ENCODE measurements at places on chromosomes 2 and 18.

GRCh38 chr2:205199165-205199850 lies 483.0 kb upstream of the NRP2 start:
- no peak for DNase-seq

DNA sequence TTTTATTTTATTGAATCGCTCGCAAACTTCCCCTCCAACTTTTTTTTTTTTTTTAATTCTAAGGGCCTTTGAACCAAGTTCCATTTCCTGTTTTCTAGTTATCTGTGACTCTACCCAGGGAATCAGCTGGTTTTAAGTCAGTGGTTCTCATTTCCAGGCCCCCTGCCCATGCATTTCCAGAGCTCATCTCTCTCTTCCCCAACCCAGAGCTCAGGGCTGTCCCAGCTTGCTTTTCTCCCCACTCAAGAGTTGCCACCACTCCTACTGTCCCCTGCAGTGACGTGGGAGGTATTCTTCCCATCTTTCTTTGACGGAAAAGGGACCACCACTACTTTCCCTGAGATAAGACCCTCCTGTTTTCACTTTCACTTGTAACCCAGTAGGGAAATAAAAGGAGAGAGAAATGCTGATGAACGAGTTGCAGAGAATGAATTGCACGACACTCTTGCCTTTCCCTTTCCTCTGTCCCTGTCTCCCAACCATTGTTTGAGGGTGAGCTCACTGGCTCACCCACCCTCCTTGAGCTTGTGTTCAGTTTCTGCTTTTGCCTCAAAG lies 42.1 kb downstream of the TET3 start:
- DNase-seq = no peak

DNA sequence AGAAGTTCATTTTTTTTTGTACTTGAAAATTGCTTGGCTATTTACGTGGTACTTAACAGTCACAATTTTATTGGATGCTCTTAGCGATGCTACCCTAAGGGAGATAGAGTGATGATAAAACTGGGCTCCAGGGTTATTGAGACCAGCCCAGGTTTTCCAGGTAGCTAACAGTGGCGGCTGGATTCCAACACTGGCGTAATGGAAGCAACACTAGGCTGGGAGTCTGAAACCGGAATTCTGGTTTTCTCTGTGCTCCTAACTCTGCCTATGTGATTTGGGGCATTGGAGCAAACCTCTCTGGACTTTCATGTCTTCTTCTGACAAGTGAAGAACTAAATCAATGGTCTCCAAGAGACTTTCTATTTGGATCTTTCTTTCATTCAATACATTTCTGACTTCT lies 9.4 kb upstream of the GALNT14 start:
- no peak for DNase-seq

DNA sequence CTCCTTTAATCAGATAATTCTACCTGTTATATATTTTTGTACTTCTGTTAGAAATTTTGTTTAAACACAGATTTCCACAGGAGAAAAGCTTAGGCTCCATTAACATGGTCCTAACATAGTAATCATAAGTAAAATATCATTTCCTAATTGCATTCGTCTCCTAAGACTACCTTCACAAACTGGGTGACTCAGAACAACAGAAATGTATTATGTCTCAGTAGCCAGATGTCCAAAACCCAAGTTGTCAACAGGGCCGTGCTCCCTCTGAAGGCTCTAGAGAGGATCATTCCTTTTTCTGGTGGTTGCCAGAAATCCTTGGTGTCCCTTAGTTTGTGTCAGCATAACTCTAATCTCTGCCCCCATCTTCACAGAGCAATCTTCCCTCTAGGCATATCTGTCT lies 5.4 kb downstream of the FBXO15 start:
- DNase-seq = no peak

GRCh38 chr2:75610671-75611070 lies 35.9 kb upstream of the MRPL19 start:
- DNase-seq = no peak

DNA sequence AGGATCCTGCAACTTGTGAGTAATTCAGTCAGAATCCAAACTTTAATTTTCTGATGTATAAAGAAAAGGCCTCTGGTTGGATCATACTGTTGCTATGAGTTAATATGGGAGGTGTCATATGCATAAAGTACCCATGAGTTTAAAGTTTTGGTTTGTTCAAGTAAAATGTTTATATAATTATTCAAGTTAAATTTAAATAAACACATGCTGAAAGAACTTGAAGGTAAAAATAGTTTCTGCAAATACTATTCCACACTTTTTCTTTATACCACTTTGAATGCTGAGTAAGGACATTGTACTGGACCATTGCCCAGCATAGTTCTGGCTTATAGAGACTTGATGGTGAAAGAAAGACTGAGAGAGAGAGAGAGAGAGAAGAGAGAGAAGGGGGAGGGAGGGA lies 30.7 kb downstream of the PKP4 start:
- DNase-seq = no peak

- no peak for DNase-seq
Observed at GRCh38 chr2:139374296-139374850, 594.2 kb upstream of the NXPH2 start.

DNA sequence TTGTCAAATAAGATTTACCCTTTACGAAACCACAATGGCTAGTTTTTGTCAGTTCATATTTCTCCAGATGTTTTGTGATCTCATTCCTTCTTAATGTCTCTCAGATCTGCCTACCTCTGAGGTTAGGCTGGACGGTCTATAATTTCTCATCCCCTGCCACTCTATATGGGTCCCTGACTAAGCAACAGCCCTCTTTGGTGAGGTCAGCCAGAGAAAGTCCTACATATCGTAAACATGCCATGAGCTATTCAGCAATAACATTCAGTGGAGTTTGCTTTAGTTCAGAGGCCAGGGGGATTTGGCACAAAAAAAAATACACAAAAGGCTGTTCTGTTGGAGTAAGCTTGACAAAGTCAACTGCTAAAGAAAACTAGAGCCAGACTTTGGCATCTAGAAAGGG lies 192.1 kb upstream of the NCKAP5 start:
- DNase-seq = no peak

DNA sequence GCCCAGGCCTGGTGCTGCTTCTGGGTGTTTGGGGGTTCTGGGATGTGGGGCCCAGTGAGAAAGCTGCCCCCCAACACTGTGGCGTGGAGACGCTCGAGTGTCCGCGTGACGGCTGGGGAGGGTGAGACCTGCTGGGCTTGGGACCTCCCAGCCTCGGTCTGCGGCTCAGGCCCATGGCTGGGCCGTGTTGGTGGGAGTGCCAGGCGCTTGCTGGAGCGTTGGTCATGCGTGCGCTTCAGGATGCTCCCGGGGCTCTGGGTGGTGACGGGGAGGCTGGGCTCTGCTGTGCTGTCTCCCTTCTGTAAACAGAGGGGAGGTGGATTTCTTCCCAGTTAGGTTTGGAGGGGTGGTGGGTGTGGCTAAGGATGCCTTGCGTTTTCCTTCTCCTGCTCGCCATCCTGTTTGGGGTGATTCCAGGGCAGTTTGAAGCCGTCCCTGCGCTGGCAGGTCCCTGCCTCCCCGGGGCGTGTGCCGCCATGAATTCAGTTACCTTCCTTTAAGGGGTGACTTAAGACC lies 606 bp downstream of the GAL3ST2 start:
- no peak for DNase-seq

DNA sequence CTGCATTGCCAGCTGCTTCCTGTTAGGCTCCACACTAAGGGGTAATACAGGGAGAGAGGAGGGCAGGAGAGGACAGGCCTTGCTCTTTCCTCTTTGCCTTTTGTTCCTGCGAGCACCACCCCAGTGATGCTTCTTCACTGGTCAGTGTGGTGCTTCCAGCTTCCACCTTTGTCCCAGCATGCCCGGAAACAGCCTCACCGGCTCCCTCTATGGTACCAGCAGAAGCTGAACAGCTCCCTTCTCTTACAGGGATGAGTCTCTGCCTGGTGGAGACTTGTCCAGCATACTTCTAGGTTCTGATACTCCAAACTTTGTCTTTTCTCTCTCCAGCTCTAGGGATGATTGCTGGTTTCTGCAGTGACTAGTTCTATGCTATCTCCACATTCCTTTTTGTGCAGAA lies 413.3 kb downstream of the TSN start:
- DNase-seq = no peak

GRCh38 chr2:98301469-98301868 lies 44.8 kb upstream of the CNGA3 start:
- no peak for DNase-seq

DNA sequence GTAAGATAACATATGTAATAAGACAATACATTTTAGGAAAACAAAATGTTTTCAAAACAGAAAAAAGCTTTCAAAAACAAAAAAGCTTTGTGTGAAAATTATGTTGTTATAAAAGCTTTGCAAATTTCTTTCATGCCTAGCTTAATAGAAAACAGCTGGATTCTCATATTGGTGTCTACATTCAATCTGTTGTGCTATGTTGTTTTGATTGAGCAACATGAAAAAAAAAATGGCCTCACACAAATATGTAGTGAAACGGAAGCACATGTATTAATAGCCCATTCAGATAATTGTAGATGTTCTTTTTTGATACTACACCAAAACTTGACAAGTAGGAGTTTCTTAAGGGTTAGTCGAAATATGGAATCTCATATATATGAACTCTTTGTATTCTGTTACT lies 197.5 kb downstream of the ZEB2 start:
- DNase-seq = no peak

DNA sequence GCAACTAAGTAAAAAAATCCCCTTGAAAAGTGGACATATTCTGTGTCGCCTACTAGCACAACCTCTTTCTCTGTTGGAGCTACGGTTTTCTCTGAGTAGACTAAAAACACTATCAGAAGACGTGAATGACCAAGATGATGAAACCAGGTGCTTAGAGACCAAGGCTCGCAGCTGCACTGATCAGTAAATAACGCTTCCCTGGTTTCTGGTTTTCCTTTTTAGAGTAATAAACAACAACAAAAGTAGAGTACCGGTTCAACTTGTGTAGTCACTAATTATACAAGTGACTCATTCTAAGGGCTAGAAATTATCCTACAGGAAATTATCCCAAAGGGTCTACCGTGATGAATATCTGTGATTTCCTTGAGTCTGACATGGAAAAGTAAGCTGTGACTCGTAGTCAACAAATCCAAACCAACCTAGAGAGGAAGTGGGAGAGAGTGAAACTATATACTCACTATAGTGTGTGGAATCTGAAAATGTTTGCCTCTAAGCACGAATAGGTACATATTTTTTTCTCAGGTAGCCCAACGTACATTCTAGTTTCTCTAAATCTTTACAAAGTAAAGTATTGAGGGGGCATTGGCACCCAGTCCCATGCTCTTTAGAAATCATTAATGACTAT lies 17.8 kb downstream of the RASGRP3 start:
- DNase-seq = no peak

DNA sequence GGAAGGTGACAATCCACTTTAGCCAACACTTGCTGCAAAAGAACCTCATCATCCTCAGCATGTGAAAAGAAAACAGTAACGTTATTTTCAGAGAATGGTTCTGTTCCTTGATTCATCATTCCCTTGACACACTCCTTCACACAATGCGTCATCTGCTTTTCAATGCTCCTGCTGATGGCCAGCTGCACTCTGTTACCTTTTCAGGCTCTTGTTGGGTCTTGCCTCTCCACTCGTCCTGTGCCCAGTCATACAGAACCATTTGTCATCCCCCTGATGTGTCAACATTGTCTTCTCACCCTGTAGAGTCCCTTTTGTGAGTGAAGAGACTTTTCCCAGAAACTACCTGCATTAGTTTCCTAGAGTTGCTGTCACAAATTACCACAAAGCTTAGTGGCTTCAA lies 12.2 kb upstream of the DTNA start:
- no peak for DNase-seq

GRCh38 chr2:98778151-98778550 lies 47.2 kb upstream of the MGAT4A start:
- no peak for DNase-seq

- no peak for DNase-seq
Observed at GRCh38 chr2:24385366-24385765, 25.0 kb upstream of the ITSN2 start.

- DNase-seq = no peak
Observed at GRCh38 chr2:98701230-98701629, 29.7 kb downstream of the MGAT4A start.

DNA sequence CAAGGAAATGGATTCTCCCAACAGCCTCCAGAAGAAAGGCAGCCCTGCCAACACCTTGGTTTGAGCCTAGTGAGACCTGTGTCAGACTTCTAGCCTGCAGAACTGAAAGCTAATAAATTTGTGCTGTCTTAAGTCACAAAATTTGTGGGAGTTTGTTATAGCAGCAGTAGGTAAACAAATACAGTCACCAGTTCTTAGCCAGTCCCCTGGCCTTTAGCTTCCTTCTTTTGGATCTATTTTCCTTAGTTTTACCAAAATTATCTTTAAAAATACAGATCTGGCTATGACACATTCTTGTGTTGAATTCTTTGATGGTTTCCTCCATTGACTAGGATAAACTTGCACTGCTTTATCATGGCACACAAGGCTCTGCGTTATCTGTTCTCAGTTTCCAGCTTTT lies 697.9 kb upstream of the FANCL start:
- DNase-seq = no peak

- DNase-seq = no peak
Observed at GRCh38 chr2:98656800-98657199, 48.4 kb downstream of the UNC50 start.

- no peak for DNase-seq
Observed at GRCh38 chr18:77254711-77255405, 5.2 kb downstream of the GALR1 start.
